ENCODE measurements at places on chromosomes 13 and 19.

DNA sequence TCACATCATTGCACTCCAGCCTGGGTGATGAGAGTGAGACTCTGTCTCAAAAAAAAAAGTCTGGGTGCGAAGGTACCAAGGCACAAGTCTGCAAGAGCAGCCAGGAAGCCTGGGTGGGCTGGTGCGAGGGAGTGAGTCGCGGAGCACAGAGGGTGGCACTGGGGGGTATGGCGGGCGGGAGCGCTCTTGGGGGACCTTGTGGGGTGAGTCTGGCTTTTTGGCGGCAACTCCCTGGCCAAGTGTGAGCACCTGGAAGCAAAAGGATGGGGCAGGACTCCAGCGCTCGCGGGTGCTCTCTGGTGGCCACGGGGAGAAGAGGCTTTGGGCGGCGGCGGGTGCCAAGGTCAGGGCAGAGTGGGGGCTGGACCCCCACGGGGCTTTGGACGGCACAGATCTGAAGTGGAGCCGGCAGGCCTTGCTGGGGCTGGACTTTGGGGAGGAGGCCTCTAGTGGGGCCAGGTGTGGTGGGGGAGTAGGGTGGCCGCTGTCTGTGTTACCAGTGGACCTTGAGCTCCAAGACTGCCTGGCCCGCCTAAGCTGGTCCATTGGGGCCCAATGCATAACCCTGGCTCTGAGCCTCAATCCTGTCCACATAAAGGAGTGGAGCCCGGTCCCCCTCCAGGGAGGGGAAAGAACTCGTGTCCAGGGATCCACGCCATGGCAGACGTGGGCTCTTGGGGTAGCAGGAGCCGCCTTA, 1.6 kb downstream of the P2RY11 start:
- no peak for DNase-seq

GRCh38 chr13:75368167-75368566, 113.8 kb downstream of the TBC1D4 start:
- DNase-seq = peak; percentile 26

DNA sequence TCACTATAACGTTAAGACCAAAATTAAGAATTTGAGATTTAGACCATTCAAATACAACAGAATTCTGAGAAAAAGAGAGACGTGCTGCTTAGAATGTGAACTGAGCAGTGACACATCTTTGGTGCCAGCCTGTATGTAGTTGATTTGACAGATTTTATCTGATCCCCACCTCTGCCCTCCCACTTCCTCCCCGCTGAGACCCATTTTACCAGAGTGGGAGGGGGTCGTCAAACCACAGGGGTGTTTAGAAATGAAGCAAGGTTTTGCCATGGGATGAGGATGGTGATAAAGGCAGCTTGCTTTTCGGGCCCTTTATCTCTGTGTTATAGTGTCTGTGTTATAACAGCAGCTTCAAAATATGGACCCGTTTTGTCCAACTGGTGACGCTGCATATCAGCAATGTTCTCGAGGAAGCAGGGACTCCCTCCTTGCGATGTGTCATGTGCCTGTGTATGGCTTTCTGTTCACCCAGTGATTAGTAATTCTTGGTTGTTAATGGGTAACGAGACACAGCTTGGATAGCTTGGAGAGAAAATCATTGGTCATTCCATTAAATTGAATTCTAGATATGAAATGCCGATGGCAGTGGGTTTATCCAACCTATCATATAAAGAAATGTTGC, 125.0 kb downstream of the HS6ST3 start:
- DNase-seq = no peak

DNA sequence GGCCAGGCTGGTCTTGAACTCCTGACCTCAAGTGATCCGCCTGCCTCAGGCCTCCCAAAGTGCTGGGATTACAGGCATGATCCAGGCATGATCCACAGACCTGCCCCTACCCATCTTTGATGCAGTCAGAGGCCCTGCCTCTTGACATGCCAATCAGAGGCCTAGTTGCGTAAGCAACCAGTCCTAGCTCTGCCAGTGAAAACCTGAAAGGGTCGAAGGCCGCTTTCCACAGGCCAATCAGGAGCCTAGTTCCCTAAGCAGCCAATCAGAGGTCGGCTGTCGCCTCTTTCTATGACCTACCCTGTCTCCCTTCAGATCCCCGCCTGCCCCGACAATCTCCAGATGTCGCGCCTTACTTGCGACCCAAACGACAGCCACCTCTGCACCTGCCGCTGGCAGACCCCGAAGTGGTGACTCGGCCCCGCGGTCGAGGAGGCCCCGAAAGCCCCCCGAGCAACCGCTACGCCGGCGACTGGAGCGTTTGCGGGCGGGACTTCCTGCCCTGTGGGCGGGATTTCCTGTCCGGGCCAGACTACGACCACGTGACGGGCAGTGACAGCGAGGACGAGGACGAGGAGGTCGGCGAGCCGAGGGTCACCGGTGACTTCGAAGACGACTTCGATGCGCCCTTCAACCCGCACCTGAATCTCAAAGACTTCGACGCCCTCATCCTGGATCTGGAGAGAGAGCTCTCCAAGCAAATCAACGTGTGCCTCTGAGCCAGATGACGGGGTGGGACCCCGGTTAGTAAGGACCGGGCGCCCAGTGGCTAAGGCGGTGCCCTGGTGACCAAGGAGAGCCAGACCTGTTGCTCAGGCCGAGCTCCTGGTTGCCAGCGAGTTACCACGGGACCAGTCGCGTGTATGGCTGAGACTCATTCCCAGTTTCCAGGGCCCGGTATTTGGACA, 6.3 kb downstream of the SYDE1 start:
- no peak for DNase-seq

- peak; percentile 16 for DNase-seq
These were observed 225.3 kb downstream of the NHLRC3 start for GRCh38 chr13:39263531-39263930.

- no peak for DNase-seq
These were observed 79.9 kb upstream of the RAP2A start for GRCh38 chr13:97353927-97354675.

GRCh38 chr13:75906315-75906714, 270.2 kb downstream of the LMO7 start:
- no peak for DNase-seq

DNA sequence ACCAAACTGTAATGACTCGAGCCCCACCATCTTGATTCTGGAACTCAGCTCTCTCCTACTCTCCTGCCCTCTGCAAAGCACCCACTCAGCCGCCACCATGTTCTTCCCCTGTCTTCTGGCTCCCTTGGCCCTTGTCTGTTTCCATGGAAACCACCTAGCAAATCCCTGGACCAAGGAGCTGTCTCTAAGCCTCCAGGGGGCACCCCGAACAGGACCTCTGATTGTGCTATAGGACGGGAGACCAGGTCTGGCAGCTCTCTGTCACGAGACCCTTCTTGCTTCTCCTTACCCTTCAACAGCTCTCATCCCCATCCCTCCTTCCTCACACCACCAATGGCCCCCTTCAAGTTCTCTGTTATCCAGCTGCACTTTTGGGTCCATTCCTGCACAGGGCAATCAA, 277.7 kb upstream of the ZNF507 start:
- DNase-seq = no peak

DNA sequence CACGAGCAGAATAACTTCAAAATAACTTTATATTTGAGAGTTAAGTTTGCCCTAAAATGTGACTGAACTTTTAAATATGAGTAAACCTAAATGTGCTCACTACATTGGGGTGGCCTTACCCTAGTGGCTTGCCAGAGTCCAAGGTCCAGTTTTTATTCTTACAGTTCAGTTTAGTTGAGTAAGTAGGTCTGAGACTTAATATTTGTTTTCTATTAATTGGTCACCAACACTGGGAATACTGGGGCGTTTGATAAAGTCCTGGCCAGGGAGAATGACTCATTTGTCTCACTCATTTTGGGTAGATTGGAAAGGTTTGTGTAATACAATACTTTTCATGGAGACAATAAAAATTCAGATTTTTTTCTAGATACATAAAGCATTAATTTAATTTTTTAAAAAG, 127.8 kb upstream of the SPATA13 start:
- no peak for DNase-seq

DNA sequence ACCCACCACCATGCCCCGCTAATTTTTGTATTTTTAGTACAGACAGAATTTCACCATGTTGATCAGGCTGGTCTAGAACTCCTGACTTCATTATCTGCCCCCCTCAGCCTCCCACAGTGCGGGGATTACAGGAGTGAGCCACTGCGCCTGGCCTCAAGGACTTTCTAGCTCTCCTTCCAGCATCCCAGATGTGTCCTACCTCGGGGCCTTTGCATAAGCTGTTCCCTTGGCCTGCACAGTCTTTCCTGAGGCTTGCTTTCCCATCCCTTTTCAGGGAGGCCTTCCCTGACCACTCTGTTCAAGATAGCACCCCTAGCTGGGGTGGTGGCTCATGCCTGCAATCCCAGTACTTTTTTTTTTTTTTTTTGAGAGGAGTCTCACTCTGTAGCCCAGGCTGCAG, 14.3 kb upstream of the BCAM start:
- no peak for DNase-seq

DNA sequence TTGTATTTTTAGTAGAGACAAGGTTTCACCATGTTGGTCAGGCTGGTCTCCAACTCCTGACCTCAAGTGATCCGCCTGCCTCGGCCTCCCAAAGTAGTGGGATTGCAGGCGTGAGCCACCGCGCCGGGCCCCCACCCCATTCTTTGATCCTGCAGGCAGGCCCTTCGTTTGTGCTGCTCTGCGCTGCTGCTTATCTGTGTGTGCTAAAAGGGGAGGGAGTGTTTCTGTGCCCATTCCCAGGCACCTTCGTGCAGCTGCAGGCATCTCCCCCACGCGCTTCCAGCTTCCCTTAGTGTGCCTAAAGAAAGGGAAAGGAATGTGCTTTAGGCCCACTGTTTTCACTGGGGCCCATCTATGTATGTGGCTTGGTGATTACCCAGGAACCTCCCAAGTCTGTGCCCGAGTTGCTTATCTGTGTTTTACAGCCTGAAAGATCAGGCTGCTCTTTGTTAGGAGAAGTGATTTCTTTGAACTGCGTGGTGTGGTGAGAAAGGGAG, 27.2 kb downstream of the EPN1 start:
- no peak for DNase-seq

GRCh38 chr19:33904681-33905080, 108.0 kb downstream of the KCTD15 start:
- no peak for DNase-seq

DNA sequence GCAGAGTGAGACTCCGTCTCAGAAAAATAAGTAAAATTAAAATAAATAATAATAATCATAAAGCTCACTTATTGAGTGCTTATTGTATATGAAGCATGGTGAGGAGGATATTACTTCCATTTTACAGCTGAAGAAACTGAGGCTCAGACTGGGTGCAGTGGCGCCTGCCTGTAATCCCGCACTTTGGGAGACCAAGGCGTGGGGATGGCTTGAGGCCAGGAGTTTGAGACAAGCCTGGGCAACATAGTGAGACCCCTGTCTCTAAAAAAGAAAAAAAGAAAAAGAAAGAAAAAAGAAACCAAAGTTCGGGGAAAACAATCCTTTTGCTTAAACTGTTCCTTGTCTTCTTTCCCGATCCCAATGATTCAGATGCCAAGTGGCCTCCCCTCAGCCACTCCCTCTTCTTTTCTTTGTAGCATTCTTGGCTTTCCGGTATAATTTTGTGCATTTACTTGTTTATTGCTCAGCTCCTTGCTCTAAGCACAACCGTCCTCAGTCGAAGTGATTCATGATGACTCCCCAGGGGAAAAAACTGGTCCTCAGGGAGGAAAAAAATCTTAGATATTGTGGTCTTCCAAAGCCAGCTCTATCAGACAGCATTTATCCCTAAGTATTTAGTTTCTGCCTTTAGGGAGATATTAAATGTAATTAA, 965 bp upstream of the EIF3G start:
- no peak for DNase-seq

GRCh38 chr13:98454389-98454881, 122.5 kb downstream of the STK24 start:
- DNase-seq = peak; percentile 41

- no peak for DNase-seq
These were observed 13.3 kb downstream of the KCNC3 start for GRCh38 chr19:50315773-50316448.

DNA sequence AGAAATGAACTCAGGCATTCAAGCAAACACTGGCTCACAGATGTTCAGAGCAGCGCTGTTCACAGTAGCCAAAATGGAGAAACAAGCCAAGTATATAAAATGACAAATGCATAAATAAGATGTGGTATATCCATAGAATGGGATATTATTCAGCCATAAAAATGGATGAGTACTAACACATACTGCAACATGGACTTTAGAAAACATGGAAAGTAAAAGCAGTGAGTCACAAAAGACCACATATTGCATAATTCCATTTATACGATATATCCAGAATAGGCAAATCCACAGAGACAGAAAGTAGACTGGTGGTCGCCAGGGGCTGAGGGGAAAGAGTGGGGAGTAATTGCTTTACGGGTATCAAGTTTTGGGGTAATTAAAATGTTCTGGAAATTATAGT, 6.6 kb downstream of the ZNF837 start:
- no peak for DNase-seq

- DNase-seq = peak; percentile 76
These were observed 1.1 kb upstream of the ZNF763 start for GRCh38 chr19:11963566-11964355.

GRCh38 chr19:38512277-38512676, 78.8 kb downstream of the RYR1 start:
- no peak for DNase-seq

- no peak for DNase-seq
These were observed 66.8 kb downstream of the TEX29 start for GRCh38 chr13:111387026-111387871.

- no peak for DNase-seq
These were observed 48.5 kb downstream of the GNG7 start for GRCh38 chr19:2653710-2654707.

GRCh38 chr13:73939603-73940002, 194.6 kb downstream of the KLF12 start:
- DNase-seq = no peak

DNA sequence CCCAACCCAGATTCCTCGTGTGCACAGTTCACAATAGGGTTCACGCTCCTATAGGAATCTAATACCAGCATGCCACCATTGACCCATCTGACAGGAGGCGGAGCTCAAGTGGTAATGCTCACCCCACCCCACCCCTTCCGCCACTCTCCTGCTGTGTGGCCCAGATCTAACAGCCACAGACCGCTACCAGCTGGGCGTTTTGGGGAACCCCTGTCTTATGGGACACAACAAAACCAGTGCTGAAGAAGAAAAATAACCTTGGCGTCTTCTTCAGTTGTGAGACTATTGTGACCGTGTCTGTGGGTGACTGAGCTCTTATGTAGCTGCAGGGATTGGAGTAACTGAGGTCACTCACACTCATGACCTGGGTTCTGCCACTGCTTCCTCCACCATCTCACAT, 5.2 kb upstream of the OR10H1 start:
- DNase-seq = no peak

DNA sequence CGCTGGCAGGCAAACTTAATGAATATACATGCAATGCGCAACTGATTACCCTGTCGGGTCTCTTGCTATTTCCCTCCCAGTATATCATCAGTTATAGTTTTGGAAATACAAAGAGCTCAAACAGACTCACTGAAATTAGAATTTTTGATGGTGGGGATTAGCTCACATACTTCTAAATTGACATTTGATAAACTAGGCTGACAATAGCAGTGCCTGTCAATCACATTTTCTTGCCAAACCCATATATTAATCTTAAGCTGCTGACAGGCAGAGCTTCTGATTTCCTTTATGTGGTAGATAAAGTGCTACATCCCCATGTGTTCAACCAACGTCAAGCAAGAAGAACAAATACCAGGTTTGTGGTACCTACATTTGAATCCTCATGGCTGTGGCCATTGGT, 241.6 kb downstream of the DNAJC15 start:
- DNase-seq = no peak

- no peak for DNase-seq
These were observed 40.3 kb upstream of the SGCG start for GRCh38 chr13:23140492-23140891.

GRCh38 chr13:101811284-101811839, 358.9 kb downstream of the ITGBL1 start:
- DNase-seq = no peak

GRCh38 chr13:113351514-113352026, 12.4 kb downstream of the GRTP1 start:
- DNase-seq = no peak
